HepG2 (cell line): ENCODE measurements at places on chromosomes 6 and 20.

DNA sequence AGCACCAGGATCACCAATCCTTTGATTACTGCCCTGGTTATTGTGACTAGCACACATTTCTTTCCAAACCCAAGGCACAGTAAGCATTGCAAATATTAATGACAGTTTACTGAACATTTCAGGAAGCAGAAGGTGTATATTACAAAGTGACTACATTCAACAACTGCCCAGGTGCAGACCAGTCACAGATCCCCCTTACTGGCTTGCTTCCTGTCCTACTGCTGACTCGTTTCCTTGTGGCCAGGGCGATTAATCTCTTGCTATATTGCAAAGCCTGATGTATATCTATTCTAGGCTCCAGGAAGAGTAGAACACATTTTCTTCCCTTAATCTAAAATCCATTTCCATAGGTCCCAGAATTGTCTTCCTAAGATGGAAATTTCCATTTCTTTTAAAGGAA lies 77.2 kb upstream of the EPHA7 start:
- no peak for DNase-seq

- DNase-seq: no peak
These were observed 152.3 kb upstream of the JAG1 start for GRCh38 chr20:10826111-10826510.

DNA sequence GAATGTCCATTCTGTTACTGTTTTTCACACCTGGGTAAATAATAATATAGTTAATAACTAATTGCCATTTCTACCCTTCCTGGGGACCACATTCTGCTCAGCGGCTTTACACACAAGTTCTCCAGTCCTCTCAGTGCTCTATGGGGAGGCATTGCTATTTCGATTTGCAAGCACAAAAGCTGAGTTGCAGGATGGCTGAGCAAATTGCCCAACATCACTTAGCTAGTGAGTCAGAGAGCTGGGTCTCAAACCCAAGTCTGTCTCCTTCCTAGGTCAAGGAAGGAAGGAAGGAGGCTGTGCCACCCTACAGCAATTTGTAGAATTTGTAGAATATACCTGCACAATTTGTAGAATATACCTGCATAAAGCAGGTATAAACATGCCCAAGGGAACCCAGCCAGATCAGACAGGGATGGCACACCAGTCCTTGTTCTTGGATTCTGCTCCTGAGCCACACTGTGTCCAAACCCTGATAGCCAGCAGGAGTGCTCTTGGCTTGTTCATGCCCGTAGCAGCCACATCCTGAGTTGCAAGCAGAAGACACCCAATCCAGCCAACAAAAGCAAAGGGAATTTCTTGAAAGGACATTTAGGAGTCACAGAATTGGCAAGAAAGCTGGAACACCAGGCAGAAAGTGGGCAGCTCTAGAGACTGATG lies 56.9 kb downstream of the LY86 start:
- DNase-seq: no peak

GRCh38 chr6:127951172-127951917 lies 50.5 kb upstream of the THEMIS start:
- DNase-seq: no peak

DNA sequence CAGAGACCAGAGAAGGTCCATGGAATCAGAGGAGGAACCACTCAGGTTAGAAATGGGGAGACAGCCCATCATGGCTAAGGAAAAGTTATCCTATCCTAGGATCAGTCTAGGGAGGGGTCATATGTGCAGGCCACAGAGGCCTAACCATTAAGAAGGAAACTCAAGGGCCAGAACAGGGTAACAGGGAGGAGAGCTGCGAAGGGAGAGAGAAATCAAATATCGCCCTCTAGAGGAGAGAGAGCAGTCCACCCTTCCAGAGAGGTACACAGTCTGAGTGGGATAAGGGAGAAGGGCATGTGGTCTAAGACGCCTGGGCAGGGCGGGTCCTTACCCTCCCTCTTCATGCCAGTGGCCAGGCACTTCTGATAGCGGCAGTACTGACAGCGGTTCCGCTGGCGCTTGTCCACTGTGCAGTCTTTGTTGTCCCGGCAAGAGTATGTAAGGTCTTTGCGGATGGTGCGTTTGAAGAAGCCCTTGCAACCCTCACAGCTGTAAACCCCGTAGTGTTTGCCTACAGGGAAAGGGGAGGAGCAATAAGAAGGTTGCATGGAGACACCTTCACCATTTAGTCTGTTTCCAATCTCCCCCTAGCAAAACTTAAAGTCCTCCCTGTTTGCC lies 2.9 kb downstream of the RXRB start:
- peak; percentile 80 for DNase-seq

- DNase-seq: no peak
These were observed 611.9 kb upstream of the MAP3K7 start for GRCh38 chr6:91198588-91199255.

- DNase-seq: no peak
These were observed 391.2 kb upstream of the MAP3K7 start for GRCh38 chr6:90978046-90978445.

DNA sequence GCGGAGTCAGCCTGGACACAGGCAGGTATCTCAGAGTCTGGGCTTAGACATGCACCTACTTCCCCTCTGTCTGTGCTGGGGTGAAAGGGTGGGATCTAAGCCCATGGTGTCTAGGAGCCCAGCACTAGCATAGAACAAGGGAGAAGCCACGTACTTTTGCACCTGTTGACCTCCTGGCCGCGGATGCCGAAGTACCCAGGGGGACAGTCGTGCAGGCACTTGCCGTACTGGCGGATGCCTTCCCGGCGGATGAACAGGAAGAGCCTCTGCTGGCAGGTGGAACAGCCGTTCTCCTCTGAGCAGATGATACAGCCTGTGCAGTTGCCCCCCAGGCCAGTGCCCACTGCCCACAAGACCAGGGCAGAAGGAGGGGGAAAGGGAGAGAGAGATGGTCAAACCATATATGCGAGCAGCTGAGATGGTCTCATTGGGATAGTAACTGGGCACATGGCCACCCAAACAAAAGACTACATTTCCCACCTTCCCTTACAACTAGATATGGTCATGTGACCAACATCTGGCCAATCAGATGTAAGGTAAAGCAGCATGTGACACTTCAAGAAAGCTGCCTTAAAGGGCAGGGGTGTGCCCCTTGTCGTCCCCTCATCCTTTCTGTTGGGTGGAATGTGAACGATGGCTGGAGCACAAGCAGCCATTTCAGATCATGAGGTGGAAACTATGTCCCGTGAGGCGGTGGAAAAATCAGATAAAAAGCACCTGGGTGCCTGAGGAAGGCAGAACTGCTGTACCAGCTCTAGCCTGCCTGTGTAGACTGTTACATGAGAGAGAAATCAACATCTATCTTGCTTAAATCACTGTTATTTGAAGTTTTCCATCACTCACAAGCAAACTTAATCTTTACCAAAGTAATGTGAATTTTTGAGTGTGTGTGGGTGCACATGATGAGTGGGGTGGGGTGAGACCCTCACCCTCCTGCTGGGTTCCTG lies 34.0 kb downstream of the RSPO4 start:
- DNase-seq: peak; percentile 58

- peak; percentile 79 for DNase-seq
These were observed 35.2 kb downstream of the HFE start for GRCh38 chr6:26122402-26122792.

- DNase-seq: peak; percentile 47
These were observed 23.1 kb downstream of the LBP start for GRCh38 chr20:38369389-38369788.

DNA sequence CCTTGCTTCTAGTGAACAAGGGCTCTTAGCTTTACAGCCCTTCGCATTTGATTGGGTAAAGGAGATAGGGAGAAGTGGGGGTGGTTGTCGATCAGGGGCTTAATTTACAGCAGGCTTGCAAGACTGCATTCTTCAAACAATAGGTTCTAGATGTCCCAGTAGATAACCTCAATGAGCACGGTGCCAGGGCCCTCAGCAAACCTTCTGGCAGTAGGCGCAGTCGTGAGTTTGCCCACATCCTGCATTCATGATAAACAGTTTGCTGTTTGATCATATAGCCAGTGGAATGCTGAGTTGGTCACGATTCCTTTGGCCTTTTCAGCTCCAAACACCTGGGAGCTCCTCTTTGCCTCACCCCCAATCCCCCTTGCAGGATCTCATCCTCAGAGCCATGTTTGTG lies 27.5 kb downstream of the SUN5 start:
- DNase-seq: no peak

DNA sequence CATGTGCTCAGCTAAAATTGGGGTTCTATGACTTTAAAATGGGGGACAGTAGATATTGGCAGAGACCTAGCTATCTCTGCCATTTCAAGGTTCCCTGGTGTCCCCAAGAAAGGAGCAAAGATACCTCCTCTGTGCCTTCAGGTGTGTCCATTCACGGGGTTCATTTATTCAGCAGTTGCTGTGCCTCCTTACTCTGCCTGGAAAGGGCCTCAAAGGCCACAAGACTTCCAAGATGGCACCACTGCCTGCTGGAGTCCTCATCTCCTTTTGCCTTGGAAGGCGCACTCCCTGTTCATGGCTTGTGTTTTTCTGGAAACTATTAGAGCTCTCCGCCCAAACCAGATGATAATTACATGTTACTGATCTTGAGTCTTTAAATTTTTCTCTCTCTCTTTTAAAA lies 3.9 kb upstream of the ZBP1 start:
- DNase-seq: no peak

- DNase-seq: no peak
These were observed 117.5 kb downstream of the FLRT3 start for GRCh38 chr20:14219801-14220461.

DNA sequence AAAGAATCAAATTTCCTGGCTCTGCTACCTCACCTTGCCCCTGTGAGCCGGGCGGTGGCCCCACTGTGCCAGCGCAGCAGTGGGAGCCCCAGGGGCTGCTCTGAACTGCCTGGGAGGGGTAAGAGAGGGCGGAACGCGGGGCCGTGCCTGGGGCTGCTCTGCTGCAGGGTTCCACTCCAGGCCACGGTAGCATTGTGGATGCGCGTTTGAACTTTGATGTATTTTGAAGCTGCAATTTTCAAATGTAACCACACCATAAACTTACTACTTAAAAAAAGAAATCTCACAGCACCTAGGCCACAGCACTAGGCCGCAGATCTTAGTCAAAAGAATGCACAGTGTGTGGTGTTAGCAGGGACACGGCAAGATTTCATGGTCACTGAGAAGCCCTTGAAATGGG lies 57.5 kb downstream of the PRDM1 start:
- no peak for DNase-seq

GRCh38 chr20:50635676-50636600 lies 55.4 kb downstream of the RIPOR3 start:
- peak; percentile 77 for DNase-seq

GRCh38 chr20:60718743-60719480 lies 533.1 kb upstream of the CDH4 start:
- DNase-seq: no peak

- peak; percentile 58 for DNase-seq
These were observed 35.0 kb upstream of the TENT5A start for GRCh38 chr6:81787313-81788068.

DNA sequence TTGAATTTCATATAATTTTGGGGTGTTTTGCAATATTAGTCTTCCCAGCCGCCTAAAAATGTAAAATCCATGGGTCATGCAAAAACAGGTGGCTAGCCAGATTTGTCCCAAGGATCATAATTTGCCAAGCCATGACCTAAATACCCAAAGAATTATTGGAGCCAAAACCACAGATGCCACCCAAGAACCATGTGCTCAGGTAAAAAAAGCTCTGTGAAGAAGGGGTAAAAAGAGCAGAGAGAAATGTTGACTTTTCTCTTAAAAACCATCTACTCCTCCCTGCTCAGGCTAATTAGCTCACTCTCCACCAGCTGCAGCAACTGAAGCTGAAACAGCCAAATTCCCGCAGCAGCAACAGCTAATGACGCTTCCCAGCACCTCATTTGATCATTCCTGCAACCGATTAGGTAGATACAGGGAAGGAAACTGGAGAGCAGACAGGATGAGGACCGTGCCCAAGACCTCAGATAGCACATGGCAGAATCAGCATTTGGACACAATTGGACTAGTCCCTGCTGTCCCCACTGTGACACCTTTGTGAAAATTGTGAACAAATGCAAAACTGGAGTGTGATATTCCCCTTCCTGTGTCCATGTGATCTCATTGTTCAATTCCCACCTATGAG lies 107.9 kb upstream of the NXT1 start:
- DNase-seq: no peak

DNA sequence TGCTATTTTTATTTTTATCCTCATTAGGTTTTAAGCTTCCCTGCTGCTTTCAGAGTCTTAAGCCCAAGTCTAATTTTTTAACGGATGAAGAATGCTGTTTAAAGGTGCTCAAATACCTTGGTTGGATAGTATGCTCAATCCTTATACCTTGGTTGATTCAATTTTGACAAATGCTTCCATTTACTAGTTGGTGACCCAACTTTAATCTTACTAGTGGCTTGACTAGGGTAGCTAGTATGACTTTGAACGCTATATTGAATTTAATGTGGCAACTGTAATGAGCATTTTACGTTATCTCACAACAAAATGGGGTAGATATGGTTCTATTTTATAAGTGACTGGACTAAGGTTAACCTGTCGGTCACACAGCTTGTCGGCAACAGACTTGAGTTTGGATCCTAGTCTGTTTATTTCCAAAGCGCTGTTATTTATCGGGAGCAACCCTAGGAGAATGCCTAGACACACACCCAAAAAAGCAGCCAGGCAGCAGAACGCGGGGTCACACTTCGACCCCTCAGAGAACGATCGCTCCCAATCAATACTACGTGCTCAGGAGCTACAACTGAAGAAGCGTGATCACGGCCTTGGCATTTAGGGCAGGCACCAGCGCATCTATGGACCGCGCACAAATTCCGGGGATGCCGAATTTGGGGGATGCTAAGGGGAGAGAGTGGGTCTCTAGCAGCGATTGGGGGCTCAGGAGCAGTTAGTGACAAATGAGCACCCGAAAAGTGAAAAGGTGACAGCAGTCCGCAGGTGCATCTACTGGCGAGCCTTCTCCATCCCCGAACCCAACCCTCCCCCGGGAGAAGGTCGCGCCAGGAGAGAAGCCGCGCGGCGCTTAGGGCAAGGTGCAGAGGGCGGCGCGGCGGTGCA lies 586 bp upstream of the ALDH5A1 start:
- no peak for DNase-seq

DNA sequence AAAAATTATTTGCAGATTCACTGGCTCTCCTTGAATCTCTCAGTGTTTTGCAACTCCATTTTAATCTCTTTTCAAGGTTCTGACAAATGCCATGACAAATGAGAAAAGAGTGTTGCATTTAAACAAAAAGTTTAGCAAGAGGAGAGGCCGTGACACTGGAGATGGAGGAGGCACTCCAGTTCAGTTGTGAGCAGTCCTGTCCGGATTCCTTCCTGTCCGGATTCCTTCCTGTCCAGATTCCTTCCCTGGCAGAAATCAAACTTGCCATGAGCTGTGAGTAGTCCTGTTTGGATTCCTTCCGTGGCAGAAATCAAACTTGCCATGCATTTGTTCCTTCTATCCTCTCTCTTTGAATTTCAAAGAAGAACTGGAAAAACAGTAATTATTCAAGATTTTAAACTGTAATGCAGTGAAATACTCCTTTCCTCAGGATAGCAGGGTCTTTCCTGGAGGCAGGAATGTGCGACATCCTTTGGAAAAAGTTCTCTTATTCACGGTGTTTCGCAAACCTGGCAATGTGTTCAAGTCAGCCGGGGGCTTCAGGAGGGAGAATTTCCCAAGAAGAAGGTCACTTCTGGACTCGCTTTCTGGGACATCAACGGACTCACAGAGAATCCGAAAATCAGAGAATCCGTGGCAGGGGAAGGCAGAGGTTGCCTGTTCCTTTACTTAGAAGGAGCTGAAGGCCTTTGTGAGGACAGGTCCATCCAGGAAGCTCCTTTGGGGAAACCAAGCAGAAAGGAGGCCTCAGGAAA lies 48.7 kb upstream of the DACT2 start:
- no peak for DNase-seq
